ENCODE measurements at places on chromosomes 6 and 20.

DNA sequence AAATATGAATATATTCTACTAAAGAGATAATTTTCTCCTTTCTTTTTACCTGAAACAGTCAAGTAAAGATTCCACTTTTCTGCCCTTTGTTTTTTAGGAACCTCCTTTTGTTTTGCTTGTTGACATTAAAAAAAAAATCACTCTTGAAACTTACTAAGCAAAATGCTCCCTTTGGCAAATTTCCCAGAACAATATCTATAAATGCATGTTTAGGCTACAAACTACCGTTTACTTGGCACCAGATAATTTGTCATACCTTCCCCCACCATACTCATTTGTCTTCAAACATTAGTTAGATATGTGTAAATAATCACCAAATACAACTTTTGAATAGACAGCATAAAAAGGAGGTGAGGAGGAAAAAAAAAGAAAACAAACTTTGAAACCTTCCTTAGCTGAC, 604.7 kb downstream of the RFPL4B start:
- DNase-seq, result no peak

DNA sequence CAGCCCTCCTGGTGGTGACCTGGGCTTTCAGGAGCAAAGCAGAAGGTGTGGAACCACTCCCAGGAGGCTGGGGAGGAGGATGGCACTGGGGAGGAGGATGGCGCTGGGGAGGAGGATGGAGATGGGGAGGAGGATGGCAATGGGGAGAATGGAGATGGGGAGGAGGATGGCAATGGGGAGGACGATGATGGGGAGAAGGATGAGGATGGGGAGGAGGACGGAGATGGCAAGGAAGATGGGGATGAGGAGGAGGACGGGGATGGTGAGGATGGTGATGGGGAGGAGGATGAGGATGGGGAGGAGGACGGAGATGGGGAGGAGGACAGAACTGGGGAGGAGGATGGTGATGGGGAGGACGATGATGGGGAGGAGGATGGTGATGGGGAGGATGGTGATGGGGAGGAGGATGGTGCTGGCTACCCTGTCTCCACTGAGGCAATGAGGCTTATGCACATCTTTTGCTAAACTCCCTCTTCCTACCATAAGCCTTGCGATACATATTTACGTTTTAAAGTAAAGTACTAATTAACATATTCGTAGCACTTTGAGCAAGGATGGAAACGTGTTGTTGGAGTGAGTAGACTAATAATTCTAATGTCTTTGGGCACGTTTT, 7.4 kb downstream of the SMOC2 start:
- DNase-seq, result no peak

- DNase-seq, result no peak
Observed at GRCh38 chr6:168609026-168609685, 168.2 kb downstream of the SMOC2 start.

DNA sequence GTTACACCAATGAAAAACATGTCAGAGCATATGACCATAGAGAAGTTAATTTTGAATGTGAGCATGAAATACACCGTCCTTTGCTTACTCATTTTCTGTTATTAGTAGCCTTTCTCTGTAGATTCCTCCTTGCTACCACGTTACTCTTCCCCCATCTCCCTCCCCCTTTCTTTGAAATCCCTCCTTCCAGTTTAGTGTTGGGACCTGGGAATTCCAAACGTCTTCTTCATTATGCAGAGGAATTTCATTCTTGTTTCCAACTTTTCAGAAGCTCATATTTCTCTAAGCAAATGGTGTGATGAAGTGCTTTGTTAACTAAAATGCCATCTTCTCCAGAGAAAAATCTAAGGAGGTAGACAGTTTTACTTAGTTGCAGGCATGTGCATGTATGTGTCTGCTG, 122.4 kb downstream of the MCHR2 start:
- no peak for DNase-seq

DNA sequence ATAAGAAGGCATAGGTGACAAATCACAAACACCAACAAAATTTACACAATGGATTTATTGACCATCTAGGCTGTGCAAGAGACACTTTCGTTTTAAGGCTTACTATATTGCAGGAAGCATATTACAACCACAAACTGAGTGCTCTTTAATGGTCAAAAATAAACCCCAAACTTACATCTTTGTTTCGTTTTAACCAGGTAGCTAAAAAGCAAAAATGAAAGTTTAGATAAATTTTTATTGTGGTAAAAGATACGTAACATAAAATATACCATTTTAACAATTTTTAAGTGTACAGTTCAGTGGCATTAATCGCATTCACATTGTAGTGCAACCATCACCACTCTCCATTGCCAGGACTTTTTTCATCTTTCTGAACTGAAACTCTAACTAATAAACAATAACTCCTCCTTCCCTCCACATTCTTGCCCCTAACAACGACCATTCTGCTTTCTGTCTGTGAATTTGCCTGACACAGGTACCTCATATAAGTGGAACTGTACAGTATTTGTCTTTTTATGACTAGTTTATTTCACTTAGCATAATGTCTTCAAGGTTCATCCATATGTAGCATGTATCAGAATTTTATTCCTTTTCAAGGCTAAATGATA, 32.3 kb upstream of the DUSP22 start:
- no peak for DNase-seq

DNA sequence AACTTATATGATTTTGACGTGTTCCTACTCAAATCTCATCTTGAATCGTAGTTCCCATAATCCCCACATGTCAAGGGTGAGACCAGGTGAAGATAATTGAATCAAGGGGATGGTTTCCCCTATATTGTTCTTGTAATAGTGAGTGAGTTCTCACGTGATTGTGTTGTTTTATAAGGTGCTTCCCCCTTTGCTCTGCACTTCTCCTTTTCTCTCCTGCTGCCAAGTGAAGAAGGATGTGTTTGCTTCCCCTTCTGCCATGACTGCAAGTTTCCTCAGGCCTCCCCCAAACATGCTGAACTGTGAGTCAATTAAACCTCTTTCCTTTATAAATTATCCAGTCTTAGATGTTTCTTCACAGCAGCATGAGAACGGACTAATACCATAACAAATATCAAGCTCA, 83.2 kb downstream of the MANEA start:
- no peak for DNase-seq

Data from nucleus accumbens (tissue), 56 donors.